ENCODE measurements at places on chromosomes 16 and 17.

DNA sequence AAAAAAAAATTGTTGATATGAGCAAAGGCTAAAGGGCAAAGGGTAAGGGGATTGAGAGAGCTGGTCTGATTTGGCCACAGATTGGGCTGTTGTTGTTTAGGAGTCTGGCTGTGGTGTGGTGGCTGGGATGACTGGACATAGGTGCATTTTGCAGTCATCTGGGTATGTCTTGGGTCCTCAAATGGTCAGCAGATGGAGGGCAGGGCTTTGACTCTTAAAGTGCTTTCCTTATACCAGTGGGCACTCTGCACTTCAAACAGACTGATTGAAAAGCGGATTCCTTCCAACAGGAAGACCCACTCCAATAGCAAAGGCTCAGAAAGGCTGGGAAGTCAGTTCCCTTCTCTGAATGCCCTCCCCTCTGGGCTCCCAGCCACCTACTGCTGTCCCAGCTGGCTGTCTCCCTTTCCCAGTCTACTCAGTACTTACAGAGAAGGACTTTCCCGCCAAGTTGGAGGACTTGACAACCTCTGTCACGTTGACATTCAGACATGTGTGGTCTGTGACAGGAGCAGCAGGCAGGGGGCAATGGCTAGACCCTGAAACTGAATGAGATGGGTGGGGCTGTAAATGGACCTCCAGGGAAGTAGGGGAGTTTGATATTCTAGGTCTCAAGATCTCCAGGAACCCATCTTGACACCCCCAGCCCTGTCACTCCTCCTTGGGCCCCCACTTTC is 19.6 kb upstream of the MFSD6L start:
- DNase-seq, result no peak

DNA sequence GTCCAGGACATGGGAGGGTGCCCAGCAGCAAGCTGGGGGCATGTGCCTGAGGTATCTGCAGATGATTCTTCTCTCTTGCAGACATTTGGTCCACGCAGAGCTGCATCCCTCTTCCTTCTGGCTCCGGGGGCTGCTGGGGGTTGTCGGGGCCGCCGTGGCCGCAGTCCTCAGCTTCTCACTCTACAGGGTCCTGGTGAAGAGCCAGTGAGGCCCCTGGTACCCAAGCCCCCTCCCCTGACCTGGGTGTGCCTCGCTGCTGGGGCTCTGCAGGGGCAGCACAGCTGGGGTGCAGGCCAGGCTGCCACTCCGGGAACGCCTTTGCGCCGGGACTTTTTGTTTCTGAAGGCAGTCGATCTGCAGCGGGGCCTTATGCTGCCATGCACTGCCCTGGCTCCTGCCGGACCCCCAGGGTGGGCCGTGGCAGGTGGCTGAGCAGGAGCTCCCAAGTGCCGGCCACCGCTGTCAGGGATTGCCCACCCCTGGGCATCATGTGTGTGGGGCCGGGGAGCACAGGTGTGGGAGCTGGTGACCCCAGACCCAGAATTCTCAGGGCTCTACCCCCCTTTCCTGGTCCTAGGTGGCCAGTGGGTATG is 2.0 kb upstream of the RHBDL1 start:
- DNase-seq, result no peak

GRCh38 chr17:59914274-59914854 is 21.4 kb downstream of the RPS6KB1 start:
- DNase-seq, result peak; percentile 68

GRCh38 chr17:4711661-4712181 is 1.3 kb downstream of the ARRB2 start:
- peak; percentile 69 for DNase-seq

DNA sequence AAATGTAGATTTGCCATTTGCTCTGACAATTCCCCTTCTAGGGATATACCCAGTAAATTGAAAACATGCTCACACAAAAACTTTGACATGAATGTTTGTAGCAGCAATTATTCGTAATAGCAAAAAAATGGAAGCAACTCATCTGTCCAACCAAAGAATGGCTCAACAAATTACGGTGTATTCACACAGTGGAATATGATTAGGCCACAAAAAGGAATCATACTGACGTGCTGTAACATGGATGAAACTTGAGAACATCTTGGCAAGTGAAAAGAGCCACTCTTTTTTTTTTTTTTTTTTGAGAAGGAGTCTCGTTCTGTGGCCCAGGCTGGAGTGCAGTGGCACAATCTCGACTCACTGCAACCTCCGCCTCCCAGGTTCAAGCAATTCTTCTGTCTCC is 24.1 kb upstream of the SPNS3 start:
- no peak for DNase-seq

DNA sequence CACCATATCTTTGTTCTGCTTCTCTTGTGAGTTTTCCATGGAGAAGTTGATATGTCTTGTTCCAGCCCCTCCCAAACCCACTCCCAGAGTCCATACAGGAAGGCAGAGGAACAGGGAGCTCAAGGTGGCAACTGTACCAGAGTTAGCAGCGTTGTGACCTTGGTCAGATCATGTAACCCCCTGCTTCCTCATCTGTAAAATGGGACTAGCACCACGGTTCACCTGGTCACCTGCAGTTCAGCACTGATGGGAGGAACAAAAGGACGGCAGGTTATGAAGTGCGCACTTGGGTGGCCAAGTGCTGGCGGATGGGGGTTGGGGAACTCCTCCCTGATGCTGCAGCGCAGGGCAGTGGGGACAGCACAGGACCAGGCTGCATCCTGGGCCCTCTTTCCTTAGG is 7.7 kb upstream of the NEUROD2 start:
- DNase-seq, result no peak

- DNase-seq, result no peak
Measured at GRCh38 chr16:58498341-58499091, 1.4 kb upstream of the NDRG4 start.

GRCh38 chr16:85449885-85450245 is 163.3 kb upstream of the GSE1 start:
- no peak for DNase-seq

DNA sequence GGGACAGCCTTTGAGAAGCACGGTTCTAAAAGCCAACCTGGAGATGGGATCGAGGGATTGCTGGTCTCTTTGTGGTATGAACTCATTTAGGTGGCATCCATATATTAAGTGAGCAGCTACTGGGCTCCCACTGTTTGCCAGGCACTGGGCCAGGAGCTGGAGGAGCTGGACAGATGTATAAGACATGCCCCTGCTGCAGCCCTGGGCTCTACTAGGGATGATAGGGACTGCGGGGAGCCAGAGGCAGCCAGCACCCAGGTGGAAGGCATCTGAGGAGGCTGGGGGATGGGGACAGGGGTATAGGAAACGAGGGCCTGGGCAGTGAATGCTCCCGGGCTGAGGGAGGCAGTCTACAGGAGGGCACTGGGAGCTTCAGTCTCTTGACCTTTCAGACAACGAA is 53.0 kb upstream of the MEAK7 start:
- DNase-seq, result no peak

DNA sequence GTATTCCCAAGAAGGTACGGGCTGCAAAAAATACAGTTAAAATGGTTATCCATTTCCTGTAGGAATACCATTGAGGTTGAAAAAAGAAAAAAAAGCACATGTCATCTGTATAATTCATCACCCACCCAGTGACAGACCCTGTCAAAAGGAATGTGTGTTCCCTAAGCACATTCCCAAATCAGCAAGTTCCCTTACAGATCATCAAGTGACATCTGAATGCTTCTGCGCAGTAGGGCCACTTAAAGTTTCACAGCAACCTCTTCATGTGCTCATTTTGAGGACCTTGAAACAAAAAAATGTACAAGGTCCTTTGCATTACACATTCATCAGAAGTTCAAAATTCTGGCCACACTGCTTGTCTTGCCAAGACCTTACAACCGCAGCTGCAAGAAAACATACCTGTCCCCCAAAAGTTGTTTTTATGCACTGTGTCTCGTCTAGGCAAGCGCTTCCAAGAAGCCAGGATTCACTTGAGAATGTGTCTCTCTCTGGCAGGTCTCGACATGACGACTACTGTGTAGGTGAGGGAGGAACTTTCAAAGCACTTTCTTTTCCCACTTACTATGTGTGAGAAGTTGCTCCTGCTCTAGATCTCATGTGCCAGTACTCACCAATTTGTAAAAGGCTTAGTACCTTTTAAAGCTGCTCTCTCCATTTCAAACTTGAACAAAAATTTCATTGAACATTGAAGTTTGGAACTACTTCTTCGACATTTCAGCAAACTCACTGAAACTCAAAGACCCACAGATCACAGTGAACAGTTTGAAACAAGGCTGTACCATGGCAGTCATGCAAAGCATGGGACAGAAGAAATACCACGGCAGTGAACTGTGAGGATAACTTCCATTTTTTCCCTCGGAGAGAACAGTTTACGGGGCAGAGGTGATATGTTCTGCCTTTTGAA is 4.3 kb upstream of the POLG2 start:
- peak; percentile 64 for DNase-seq

DNA sequence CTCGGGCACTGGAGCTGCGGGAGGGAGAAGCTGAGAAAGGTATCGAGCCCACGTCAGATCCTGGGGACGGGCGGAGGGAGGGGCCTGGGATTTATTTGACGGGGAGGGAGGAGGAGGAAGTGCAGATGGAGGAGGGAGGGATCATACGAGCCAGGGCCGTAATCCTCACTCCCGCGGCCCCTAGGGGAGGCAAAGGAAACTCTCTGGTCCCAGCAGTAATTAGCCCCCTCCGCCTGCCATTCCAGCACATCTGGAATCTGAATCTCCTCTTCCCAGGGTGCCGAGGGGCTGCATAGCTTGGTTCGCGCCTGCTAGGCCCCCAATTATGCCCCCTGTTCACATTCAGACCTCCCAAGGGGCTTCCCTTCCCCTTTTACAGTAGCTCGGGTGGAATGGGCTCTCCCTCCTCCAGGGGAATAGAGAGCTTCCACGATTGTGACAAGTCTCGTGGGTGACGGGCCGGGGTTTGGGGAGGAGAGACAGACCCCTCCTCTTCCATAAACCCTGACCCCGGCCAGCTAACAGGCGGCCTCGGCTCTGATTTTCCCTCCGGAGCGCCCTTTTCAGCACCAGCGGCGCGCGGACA is at the start of gene SEZ6L2:
TSS of gene SEZ6L2 (minus strand) at position 35 of the 586 bp plus-strand sequence. CDS start 531 bp downstream, outside the sequence.
- peak; percentile 96 for DNase-seq

GRCh38 chr17:58630883-58631522 is 60.8 kb downstream of the TEX14 start:
- DNase-seq, result peak; percentile 83

GRCh38 chr16:68113059-68113761 is 28.0 kb downstream of the NFATC3 start:
- no peak for DNase-seq

DNA sequence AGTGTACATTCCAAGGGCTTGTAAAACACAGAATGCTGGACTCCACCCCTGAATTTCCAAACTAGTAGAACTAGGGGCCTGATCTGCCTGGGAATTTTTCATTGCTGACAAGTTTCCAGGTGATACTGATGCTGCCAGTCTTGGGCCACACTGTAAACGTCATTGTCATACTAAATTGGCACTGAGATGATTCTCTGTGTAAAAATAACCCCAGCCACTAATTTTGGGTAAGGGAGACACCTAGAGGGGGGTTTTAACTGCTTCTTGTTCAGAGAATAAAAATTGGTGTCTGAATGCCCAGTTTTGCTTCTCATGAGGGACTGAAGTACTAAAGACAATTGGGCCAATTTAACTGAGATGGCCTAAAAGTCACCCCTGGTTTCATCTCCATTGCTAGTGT is 5.0 kb upstream of the CDH13 start:
- no peak for DNase-seq

DNA sequence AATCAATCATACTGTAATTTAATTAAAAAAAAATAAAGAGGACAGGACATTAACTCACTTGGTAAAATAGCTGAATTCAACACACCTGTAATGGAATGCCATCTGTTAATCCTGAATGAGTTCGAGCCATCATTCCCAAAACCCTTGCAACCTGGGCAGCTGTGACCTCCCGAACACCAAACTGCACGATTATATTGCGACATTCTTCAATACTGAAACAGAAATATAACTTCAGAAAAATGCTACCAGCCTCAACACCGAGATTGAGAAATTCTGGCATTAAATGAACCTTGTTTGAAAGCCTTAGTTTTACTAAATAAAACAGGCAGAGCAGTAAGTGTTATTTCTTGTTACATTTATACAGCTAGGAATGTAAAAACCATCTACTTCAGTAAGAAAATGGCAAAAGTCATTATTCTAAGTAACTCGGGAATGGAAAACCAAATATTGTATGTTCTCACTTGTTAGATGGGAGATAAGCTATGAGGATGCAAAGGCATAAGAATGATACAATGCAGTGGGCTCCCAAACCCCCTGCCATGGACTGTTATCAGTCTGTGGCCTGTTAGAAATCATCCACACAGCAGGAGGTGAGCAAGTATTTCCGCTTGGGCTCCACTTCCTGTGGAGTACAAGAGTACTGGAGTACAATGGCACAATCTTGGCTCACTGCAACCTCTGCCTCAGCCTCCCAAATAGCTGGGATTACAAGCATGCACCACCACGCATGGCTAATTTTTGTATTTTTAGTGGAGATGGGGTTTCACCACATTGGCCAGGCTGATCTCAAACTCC is 46.5 kb downstream of the CNOT1 start:
- DNase-seq, result no peak

- DNase-seq, result no peak
Measured at GRCh38 chr16:49739381-49739780, 116.5 kb downstream of the ZNF423 start.

DNA sequence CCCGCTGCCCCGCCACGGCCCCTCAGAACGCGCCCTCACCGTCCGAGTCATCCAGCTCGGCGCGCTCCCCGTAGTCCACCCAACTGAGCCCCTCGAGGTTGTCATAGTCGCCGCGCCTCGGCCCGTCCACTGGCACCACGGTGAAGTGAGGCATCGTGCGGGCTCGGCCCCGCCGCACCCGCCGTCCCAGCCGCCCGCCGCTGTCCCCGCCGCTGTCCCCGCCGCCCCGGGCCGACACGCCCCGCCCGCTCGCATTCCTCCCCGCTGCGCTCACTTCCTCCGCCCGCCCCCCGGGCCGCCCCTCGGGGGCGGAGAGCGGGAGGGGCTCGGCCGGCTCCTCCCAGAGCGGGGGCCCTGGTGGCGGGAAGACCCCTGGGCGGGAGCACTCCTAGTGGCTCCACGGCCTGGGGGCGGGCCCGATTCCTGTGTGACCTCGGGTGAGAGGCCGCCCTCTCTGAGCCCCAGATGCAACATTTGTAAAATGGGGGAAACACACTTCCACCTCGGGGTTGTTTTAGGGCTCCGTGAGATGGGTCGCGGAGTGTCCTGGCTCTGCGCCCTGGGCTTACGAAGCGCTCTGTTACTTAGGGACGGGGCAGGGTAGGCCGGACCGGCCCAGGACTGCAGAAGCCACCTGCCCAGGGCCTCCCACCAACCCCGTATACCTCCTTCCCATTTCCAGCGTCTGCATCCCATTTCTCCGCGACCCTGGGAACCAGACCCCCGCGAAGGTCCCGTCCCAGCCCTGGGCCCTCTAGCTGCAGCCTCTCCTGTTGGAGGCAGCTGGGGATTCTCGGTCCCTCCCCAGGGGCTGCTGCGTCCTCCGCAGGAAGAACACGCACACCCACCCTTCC is at the start of gene SLC12A4:
TSS of gene SLC12A4 (minus strand) at position 238 of the 854 bp plus-strand sequence. CDS start at position 154, 84 bp downstream.
- DNase-seq, result peak; percentile 98

GRCh38 chr16:25107466-25107792 is 4.1 kb upstream of the LCMT1 start:
- DNase-seq, result peak; percentile 58

Measured in activated CD4-positive, alpha-beta T cell treated with anti-CD3 and anti-CD28 coated beads, Interleukin-2, amount 10 ng/mL, durations not matched to agents 24 days and 14 days (primary cell).